ENCODE measurements at places on chromosomes 12 and 14. TPM values are rescaled to one million over a fixed set of nuclear protein-coding genes. Genes with fewer than 3 reads are reported as not detected.

The ETFRF1 gene
- 7.6 TPM for total RNA-seq

The TAS2R7 gene
- not detected for total RNA-seq

The ASB2 gene
- total RNA-seq, result not detected

The CD69 gene
- total RNA-seq, result 0.16 TPM

The MIPOL1 gene
- 7.7 TPM for total RNA-seq

The FGF23 gene
- total RNA-seq, result not detected

The CACNA1C gene
- not detected for total RNA-seq

The ETFBKMT gene
- 1.8 TPM for total RNA-seq

The TAS2R42 gene
- total RNA-seq, result not detected

The PTPN21 gene
- 3.8 TPM for total RNA-seq

The TGM1 gene
- total RNA-seq, result 0.76 TPM

The MEG3 gene
- not detected for total RNA-seq

The MUCL1 gene
- not detected for total RNA-seq

The GSG1 gene
- not detected for total RNA-seq

The NCKAP5L gene
- 19.6 TPM for total RNA-seq

The PPP4R4 gene
- total RNA-seq, result 2.0 TPM

The SDS gene
- total RNA-seq, result 0.11 TPM

The A2ML1 gene
- total RNA-seq, result not detected

The JPH4 gene
- total RNA-seq, result 32.5 TPM
